ENCODE measurements at places on chromosomes 5 and 9. TPM values are rescaled to one million over a fixed set of nuclear protein-coding genes. Genes with fewer than 3 reads are reported as not detected.

GRCh38 chr9:5630081-5630507 is 1.2 kb downstream of the RIC1 start:
- DNase-seq = peak; percentile 44

GRCh38 chr5:1808439-1808838 is 7.2 kb downstream of the NDUFS6 start:
- DNase-seq = peak; percentile 35

- no peak for DNase-seq
These were observed 373.5 kb downstream of the KIAA0825 start for GRCh38 chr5:94244921-94245320.

Gene NKD2
- not detected for total RNA-seq

Gene SPAG8
- 0.26 TPM for total RNA-seq

- DNase-seq = peak; percentile 64
These were observed at the start of gene SLC35D2 for GRCh38 chr9:96383165-96383942. Gene SLC35D2, minus strand, starts transcription at chr9:96383711. Its CDS starts 77 bp downstream, at chr9:96383634.

Gene SLC45A2
- total RNA-seq = not detected

Gene IGFBPL1
- total RNA-seq = not detected

All from HT1080 (cell line).